Stimulated activated CD4-positive, alpha-beta T cell treated with anti-CD3 and anti-CD28 coated beads, TNF-alpha, amount 100 ng/mL, for 24 hours (primary cell): ENCODE measurements at places on chromosomes 12 and 14.

DNA sequence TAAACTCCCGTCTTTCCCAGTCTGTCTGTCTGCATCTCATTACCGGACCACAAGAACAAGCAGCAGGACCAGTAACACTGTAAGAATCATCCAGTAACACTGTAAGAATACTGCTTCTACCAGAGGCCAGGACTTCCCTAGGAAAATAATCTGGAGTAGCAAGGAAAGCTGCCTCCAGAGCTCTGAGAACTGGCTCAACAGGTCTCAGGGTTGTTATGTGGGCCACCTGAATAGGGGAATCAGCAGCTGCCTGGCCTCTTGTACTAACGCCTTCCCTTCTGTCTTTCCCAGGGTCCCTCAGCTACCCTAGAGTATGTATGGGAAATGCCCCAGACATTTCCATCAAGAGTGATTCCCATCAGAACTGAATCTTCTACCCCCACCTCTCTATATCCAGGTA is 954 bp upstream of the SLC39A2 start:
- DNase-seq = no peak

GRCh38 chr12:24121911-24122310 is 172.4 kb upstream of the SOX5 start:
- no peak for DNase-seq

- no peak for DNase-seq
Measured at GRCh38 chr12:60210756-60211155, 614.9 kb downstream of the SLC16A7 start.

DNA sequence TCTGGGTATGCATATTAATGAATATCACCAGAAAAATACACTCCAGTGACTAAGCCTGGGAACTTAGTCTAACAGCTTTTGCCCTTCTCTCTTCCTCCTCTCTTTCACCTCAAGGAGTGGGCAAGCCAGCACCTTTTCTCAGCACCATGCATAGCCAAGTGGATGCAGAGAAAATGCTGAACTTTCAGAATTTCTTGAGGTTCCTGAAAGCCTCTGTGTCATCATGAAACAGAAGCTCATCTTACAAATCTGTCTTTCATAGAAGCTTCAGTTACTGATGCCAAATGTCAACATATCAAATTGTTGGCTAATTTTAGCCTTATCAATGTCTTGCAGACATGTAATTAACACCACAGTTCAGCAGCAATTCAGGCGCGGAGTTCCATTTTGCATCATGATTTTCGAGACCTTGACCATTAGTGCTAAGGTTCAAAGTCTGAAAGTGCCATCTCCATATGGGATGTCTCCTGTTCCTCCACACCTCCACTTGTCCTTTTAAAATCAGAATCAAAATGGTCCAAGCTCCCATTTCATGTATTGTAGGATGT is 51.1 kb upstream of the RPH3A start:
- DNase-seq = no peak

DNA sequence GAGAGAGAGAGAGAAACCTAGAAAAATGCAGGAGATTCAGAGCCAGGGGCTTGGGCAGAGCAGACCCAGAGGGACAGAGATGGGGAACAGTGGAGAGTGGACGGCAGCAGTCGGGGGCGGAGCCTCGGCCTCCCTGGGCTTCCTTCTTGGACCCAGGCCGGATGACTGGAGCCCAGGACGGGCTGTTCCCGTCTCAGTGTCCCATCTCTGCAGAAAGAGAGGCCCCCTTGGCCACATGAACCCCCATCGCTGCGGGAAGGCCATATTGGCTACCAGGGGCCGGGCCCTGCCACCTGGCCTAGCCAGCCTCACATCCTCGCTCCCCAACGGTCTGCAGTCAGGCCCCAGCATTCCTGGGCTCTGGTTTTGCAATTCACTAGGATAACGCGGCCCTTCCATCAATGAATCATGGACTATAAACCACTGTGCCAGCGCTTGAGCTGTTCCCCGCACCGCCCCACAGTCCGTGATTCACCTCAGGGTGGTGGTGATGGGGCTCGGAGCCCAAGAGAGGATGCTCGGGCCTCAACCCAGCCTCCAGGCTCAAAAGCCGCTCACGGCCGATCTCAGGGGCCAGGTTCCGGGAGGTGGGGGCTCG is 116.5 kb downstream of the RFLNA start:
- no peak for DNase-seq

DNA sequence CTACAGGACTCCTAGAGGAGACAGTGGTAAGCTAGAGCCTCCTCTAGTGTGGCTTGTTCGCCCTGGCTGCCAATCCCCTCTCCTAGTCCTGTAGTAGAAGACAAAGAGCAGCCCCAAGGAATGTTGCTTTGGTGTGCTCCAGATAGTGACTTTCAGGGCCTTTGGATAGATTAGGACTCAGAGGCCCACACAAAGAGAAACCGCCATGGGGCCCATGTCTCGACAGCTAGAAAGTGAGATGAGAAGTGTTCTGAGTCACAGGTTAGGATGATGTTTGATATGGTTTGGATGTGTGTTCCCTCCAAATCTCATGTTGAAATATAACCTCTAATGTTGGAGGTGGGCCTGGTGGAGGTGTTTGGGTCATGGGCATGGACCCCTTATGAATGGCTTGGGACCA is 51.8 kb upstream of the JDP2 start:
- DNase-seq = no peak

GRCh38 chr12:66456612-66457011 is 154.3 kb downstream of the HELB start:
- DNase-seq = no peak

DNA sequence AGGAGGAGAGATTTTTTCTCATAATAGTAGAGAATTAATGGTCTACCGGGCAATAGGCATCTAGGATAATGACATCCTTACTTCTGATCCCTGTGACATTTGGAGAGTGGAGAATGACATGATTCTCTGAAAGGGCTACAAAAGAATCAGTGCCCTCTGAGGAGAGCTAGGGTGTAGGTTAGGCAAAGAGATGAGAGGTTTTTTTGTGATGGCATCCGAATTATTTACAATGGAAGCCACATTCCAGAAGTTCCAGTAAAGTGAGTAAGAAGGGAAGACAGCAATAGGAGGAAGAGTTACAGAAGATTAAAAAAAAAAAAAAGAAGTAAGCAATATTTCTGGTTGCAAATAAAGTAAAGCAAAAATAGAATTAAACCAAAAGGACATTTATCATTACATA is 478.0 kb downstream of the RMST start:
- no peak for DNase-seq

DNA sequence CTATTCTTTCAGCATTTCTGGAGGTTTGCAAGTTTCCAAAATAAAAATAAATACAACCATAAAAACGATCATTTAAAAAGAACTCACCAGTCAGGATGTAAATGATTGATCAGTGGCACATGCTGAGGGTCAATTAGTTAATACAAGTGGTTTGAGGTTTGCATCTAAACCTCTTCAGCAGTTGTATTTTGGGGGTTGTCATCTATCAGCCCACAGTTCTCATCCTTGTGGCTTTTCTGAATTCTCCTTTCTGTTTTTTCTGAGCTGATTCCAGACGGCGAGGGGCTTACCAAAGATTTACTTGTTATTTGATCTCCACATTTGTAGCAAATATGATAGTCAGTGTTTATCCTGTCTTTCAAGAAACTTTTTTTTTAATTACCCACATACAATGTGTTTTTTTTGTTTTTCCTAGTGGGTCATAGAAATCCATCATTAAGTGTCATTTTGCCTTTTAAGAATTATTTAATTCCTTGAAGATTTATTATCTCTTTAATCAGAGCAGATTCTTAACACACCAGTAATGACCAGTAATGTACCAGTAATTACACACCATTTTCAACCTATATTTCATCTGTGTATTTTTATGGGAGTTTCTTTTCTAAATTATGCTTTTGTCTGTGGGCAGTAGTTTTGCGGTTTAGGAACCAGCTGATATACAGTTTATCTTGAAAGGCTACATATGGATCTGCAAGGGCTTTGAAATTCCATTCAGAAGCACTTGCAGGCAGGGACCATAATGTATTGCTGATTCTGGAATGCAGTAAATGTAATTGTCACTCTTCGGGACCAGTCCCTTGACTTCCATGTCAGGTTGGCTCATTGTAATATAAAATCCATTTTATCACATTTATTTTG is 56.3 kb upstream of the DAAM1 start:
- no peak for DNase-seq

GRCh38 chr14:61516964-61517653 is 178.2 kb upstream of the HIF1A start:
- no peak for DNase-seq

DNA sequence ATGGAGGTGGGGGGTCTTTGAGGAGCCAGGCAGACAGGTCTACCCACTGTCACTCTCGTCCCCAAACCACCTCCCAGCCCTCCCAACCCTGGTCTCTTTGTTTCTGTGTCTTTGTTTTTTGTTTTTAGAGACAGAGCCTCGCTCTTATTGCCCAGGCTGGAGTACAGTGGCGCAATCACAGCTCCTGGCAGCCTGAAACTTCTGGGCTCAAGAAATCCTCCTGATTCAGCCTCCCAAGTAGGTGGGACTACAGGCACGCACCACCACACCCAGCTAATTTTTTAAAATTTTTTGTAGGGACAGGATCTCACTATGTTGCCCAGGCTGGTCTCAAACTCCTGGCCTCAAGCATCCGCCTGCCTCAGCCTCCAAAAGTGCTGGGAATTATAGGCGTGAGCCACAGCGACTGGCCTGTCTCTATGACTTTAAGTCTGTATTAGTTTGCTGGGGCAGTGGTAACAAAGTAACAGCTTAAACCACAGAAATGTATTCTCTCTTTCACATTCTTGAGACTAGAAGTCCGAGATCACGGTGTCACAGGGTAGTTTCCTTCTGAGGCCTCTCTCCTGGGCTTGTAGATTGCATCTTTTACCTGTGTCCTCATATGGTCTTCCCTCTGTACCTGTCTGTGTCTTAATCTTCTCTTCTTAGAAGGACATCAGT is 26.1 kb downstream of the DTX1 start:
- no peak for DNase-seq

DNA sequence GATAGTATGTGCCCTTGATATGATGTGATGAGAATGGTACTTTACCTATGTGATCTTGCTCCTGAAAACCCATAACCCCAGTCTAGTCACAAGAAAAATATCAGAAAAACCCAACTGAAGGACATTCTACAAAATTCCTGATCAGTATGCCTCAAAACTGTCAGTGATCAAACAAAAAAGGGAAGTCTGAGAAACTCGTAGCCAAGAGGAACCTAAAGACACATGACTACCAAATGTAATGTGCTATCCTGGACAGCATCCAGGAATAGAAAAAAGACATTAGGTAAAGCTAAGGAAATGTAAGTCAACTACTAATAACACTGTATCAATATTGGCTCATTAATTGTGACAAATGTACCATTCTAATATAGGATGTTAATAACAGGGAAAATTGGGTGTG is 4.1 kb upstream of the WIF1 start:
- no peak for DNase-seq

DNA sequence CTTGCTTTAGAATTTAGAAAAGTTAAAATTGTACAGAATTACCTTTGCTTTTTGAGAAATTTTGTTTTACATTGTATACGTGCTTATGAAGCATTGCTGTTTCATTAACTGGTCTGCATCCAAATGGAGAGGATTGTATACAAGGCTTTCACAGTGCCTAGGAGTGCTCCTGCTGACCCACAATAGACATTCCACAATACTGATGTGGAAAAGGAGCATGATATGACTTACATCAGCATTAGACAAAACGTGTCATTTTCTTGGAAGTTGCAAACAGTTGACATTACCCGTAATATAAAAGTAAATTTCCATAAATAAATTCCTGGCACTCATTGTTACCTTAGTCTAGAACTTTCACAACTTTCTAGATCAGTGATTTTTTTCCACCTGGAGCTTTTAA is 1.9 kb downstream of the PRKD1 start:
- no peak for DNase-seq

GRCh38 chr12:51449580-51450246 is 25.1 kb downstream of the SLC4A8 start:
- no peak for DNase-seq

DNA sequence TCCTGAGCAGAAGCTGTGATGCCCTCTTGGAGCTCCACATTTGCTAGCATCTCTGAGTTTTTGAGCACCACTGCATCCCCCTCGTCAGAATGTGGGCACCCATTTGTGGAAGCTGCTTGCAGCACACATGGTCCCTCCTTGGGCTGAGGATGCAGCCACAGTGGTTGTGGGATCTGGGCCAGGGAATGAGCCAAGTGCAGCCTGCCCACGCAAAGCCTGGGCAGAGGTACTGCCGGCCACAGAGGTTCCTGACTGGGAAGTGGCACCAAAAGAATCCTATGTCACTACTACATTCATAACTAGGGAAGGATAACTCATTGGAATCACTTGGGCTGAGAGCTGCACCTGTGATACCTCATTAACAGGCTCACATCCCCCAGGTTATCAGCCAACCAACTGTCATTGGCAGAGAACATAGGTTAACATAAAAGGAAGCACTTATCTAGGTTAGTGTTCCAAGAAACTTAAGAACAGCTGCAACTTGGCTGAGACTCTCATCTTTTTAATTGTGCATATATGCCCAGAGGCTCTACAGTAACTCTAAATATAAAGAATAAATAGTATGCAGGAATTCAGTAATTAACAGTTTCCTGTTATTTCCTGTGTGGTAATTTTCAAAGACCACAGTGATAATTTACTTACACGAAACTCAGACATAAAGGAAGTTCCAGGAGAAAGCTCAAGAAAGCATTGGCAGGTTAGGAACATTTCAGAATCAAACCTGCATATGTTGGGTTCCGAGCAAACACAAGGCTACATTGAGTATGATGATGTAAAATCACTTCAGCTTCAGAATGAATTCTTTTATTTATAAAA is 145.3 kb downstream of the BCAT1 start:
- no peak for DNase-seq

- no peak for DNase-seq
Measured at GRCh38 chr12:93099792-93100191, 170.7 kb upstream of the EEA1 start.

DNA sequence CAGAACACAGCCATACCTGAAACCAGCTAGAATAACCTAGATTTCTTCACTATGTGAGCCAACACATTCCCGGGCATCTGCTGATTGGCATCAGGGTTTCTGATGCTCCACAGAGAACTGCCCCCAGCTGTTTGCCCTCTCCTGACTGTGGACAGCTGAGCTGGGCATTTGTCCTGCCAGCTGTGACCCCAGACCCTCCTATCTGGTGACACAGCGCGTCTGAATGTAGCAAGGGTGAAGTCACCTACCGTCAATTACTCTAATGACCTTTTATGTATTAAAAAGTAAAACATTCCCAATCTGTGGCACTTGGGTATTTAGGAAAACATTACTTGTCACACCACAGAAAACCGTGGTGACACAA is 29.7 kb upstream of the SFSWAP start:
- DNase-seq = no peak

GRCh38 chr14:67137744-67138371 is 51.4 kb upstream of the GARIN2 start:
- no peak for DNase-seq

DNA sequence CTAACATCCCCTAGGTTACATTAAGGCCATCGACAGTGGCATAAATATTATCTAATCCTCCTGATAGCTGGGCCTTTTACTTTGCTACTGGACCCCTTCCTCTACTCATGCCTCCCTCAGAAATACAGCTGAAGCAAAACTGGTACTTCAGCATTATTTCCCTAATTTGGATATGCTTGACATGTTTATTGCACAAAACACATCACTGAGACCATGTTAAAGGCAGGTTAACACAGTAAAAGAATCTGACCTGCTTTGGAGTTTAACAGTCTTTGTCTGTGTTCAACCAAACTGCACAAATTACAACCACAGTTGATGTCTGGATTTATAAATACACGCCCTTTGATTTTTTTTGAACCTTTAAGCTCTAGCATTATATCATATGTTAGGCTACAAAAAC is 156.6 kb downstream of the FOXA1 start:
- no peak for DNase-seq
